ENCODE measurements at places on chromosomes 1 and 21.
A peak's percentile ranks its signal among the peaks of the same experiment; 100 is the strongest.

DNA sequence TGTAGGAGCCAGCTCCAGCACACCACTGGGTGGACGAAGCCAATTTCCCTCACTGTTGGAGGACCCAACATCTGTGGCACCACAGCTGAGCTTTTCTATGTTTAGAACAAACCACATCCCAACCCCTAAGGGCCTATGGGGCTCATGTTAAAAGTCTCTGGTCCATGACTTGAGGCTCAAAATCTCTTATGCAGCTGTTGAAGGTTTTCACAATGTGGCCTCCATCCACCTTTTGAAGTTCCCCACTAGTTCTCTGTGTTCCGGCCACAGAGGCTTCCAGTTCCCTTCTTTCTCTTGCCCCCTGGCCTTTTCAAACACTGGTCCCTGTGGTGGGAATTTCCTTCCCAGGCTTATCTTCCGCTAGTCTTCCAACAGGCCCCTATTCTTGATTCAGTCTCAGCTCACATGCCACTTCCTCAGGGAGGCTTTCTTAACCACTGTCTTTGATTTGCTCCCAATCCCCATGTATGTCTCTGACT, 3.9 kb upstream of the IFNLR1 start:
- DNase-seq: no peak

DNA sequence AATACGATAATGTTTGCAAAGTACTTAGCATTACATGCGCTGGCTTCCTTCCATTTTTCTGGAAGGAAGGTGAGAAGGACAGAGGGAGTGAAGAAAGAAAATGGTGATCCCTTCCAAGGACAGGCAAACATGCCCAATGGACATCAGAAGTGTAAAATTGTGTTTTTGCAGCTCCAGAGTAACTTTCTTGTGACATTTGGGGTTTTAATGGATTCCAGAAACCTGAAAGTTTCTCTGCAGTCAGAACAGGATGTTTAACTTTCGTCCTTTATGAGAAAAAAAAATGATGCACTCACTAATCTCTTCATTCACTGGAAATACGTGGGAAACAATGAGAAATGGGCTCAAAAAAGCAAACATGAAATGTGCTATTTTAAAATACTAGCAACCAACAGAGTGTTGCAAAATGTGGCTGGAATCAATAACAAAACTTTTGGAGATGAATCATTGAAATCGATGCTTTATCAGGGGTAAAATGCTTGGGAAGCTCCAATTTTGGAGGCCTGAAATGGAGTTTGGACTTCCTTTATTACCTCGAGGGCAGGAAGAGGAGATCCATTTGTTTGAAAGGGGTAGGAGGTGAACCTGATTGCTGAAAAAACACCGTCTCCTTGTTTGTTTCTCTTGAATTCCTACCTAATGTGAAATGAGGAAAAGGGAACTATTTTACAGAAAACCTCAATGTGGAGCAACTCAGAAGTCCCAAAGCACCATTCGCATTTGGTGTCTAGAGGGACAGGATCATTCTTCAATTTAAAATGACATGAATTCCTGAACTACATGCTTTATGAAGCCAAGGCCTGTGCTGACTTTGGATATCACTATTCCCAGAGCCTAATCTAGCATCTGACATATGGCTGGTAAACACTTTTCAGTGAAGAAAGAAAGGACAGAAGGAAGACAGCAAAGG, 129.5 kb downstream of the TRABD2B start:
- DNase-seq: no peak

GRCh38 chr1:17828991-17829390, 73.9 kb downstream of the ACTL8 start:
- DNase-seq: no peak

DNA sequence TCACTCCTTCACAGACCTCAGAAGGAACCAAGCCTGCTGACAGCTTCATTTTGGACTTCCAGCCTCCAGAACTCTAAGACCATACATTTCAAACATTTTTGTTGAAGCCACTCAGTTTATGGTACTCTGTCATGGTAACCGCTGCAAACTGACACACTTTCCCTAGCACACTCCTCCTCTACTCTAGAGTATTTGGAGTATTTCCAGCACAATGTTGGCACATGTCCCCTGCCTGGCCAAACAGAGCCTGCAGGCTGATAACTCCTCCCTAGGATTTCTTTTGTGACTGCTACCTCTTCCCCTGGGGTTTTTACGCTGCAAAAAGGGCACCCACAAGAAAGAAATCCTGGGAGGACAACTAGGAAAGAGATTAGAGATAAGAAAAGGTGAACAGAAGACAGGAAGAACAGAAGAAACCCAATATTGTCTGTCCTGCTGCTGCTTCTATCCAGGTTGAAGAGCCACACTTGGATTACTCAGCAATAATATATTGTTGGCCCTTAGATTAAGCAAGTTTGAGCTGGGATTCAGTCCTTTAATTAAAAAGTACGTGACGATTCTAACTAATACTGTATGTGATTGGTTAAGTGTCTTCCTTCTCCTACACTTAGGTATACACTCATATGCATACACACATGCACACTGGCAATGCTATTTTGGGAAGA, 844.1 kb downstream of the LTN1 start:
- no peak for DNase-seq

DNA sequence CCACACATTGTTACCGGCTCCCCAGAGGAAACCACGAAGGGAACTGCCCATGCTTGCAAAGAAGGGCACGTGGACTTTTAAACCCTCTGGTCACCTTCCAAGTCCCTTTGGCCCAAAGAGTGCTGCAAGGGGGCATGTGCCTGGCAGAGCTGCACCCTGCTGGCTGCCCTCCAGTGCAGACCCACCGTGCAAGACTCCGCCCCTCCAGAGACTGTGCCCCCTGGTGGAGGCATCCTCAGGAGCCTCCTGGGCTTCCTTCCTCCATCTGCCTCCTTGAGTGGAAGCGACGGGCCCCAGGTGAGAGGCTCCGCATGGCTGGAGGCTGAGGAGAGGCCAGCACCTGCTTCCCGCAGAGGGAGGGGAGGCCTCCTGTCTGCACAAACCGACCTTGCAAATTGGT, 100.6 kb downstream of the CRYAA start:
- DNase-seq: no peak

DNA sequence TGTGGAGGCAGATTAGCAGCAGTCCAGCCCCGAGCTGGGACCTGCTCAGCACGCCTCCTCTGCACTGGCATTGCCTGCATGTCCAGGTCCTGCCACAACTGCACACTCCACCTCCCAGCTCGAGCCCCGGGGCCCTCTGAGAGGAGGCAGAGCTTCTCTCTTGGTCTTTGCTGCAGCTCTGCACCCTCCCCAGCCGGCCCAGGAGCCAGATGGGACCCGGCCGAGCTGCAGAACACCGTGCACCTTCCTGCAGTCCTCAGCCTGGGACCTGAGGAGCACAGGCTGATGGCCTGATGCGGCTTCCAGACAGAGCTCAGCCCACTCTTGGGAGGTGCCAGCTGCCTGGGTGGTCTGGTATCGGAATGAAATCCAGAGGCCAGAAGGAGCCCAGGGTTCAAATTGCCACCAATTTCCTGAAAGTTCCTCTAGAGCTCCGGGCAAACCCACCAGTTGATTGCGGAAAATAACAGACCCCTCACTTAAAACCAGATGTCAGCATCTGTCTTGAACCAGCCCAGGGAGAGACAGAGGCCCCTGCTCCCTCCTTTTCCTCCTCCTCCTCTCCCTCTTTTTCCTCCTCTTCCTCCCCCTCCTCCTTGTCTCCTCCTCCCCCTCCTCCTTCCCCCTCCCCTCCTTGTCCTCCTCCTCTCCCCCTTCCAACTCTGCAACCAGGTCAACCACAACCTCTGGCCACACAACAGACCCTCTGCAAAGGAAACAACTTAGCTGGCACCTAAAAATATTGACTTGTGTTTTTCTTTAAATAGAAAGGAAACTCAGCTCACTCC, 10.6 kb upstream of the SPSB1 start:
- DNase-seq: no peak

GRCh38 chr1:145897969-145898368, 11.9 kb downstream of the ITGA10 start:
- DNase-seq: no peak

DNA sequence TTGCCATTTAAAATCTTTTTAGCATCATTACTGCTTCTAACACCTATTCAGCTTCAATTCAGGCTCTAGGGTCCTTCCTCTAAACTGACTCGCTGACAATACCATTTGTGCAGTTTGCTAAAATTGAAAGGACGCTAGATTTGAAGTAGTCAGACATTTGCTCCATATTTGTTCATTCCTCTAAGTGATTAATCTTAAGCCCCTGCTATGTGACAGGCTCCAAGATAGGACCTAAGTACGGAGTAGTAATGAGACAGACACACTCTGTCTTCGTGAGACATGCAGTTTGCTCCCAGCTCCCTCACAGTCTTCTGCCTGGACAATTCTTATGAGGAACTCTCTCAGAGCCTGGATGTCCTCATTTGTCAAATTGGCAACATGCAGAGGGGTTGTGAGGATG, 26.1 kb upstream of the CD53 start:
- no peak for DNase-seq

DNA sequence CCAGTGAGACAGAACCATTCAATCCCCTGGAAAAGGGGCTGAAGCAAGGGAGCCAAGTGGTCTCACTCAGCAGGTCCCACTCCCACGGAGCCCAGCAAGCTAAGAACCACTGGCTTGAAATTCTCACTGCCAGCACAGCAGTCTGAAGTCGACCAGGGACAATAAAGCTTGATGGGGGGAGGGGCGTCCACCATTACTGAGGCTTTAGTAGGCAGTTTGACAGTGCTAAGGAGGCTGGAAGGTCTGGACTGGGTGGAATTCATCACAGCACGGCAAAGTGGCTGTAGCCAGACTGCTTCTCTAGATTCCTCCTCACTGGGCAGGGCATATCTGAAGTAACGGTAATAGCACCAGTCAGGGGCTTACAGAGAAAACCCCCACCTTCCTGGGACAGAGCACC, 105.4 kb upstream of the GORAB start:
- DNase-seq: no peak

DNA sequence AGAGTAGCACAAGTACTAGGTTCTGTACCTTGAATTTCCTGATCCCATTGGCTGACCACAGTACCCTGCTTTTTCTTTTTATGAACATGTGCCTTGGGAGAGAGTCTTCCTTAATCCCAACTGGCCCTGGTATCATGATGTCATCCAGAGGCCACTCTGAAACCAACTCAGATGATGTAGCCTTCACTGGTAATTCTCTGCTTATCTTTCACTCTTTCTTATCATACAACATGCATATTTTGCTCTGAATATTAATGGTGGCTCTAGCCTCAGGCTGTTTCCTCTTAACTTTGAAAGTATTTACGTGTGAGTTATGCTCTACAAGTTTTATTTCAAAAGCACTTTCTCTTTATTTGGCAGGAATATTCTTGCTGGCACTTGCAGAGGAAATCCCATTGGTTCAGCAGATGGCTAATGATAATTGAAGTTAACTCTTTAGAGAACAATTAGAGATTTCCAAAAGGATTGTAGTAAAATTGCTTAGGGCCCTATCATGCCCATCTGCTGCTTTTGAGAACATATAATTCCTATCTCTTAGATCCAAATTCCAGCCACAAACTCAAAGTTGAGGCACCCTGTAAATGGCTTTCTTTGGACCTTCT, 86.1 kb downstream of the PTGER3 start:
- no peak for DNase-seq

GRCh38 chr1:181310560-181310959, 172.8 kb upstream of the CACNA1E start:
- DNase-seq: no peak

DNA sequence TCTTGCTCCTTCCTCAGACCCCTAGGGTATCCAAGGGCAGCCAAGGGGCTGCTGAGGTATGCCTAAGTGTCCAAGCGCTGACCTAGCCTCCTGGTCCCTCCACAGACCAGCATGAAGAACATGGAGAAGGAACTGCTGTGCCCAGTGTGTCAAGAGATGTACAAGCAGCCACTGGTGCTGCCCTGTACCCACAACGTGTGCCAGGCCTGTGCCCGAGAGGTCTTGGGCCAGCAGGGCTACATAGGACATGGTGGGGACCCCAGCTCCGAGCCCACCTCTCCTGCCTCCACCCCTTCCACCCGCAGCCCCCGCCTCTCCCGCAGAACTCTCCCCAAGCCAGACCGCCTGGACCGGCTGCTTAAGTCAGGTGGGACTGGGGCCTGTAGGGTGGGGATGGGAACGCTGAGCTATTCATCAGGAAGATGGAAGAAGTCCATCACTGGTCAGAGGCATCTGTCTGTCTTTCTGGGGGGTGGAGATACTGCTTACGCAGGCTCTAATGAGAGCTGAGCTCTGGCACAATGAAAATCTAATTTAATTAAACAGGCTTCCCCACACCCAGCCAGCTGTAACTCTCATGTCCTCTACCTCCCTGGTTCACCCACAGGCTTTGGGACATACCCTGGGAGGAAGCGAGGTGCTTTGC, 1.8 kb downstream of the TRIM46 start:
- no peak for DNase-seq

- peak; percentile 92 for DNase-seq
Measured at GRCh38 chr1:45583264-45583665, 576 bp upstream of the NASP start.

GRCh38 chr1:99818063-99818699, 32.0 kb upstream of the AGL start:
- DNase-seq: no peak

GRCh38 chr1:168939110-168939946, 167.2 kb upstream of the ATP1B1 start:
- DNase-seq: no peak

DNA sequence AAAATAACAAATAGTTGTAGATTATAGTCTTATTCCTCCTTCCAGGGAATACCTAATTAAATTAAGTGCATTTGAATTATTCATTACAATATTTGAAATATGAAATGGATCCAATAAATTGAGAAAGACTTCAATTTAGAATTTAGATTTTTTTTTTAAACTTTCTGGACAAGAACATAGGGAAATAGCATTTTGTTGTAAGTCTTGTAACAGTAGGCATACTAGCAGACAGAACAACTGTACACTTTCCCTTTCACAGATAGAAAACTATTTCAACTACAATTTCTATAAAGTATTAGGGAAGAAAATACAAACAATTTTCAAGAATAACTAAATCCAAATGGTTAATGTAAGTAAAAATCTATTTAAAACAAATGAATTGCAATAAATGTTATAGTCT, 577.5 kb downstream of the USP25 start:
- no peak for DNase-seq

DNA sequence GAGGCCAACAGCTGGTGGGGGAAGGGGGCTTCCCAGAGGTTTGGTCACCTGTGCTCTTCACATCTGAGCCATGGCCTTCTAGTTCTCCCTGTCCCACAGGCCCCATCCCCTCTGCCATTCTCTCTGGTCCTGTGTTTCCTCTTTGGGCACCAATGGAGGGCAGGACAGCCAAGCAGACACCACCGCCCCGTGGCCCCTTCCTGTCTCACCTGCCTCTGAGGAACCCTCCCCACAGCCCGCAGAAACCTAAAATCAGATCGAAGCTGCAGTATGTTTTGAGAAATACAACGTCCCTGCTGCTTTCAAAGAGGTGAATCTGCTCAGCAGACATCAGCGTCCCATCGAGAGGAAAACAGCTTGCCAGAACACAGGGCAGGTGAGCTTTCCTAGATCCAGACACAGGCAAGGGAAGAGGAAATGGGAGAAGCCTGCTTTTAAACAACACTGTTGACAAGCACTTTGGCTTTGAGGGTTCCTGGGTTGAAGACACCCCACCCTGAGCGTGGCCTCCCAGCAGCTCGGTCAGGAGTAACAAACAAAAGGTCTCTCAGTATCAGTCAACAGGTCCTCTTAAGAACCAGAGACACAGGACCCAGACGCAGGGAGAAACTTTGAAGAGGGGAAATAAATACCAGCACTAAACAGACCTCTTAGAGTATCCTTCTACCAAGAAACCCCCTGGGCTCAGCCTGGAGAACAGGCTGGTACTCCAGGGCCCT, 2.3 kb downstream of the PANK4 start:
- DNase-seq: no peak

- DNase-seq: no peak
Measured at GRCh38 chr1:182707122-182707521, 22.7 kb upstream of the RGS8 start.

GRCh38 chr21:33206771-33207281, 22.9 kb upstream of the IFNAR2 start:
- no peak for DNase-seq
